C1 segment of cervical spinal cord (tissue), 14 donors: ENCODE measurements at places on chromosomes 6 and 20.

- DNase-seq = peak; percentile 7
Observed at GRCh38 chr6:140644017-140644416, 1269.6 kb upstream of the CITED2 start.

GRCh38 chr6:128600397-128600951, 80.1 kb upstream of the PTPRK start:
- DNase-seq = no peak

- no peak for DNase-seq
Observed at GRCh38 chr6:48150701-48151100, 39.7 kb upstream of the PTCHD4 start.

GRCh38 chr20:40949346-40949745, 79.3 kb upstream of the TOP1 start:
- no peak for DNase-seq

- DNase-seq = no peak
Observed at GRCh38 chr6:84033523-84034451, at the start of gene MRAP2. Gene MRAP2 (plus strand): TSS chr6:84033772. CDS start chr6:84055319, 21,547 bp downstream.

DNA sequence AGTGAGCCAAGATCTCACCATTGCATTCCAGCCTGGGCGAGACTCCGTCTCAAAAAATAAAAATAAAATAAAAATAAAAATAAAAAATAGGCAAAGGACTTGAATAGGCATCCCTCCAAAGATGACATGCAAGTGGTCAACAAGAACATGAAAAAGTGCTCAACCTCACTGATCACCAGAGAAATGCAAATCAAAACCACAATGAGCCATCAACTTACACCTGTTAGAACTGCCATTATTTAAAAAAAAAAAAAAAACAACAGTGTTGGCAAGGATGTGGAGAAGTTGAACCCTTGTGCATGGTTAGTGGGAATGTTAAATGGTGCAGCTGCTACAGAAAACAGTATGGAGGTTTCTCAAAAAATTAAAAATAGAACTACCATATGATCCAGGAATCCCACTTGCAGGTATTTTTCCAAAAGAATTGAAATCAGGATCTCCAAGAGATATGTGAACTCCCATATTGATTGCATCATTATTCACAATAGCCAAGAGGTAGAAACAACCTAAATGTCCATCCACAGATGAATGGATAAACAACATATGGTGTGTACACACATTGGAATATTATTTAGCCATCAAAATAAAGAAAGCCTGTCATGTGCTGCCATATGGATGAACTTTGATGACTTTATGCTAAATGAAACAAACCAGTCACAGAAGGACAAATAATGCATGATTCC, 2.8 kb downstream of the C20orf203 start:
- no peak for DNase-seq
